ENCODE measurements at places on chromosomes 3 and 15.

GRCh38 chr3:157671656-157672055 lies 168.4 kb upstream of the VEPH1 start:
- no peak for DNase-seq

- no peak for DNase-seq
Observed at GRCh38 chr3:129617381-129618185, 11.1 kb upstream of the PLXND1 start.

DNA sequence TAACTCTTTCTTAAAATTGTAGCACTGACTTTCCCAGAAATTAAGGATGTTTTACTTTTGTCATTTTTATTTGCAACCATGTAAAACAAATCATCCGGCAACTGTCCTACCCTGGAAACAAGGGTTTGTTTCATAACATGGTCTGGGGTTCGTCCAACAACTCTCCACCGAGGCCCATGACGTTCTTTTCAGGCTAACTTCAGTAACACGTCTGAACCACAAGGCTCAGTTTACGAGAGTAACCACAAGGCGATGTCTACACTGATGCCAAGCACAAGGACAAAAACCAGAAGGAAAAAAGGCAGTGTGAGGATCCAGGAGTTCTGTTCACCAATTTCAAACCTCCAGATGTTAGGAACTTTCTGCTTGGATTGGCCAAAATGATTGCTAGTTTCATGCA lies 546.1 kb downstream of the NTRK3 start:
- DNase-seq: no peak

DNA sequence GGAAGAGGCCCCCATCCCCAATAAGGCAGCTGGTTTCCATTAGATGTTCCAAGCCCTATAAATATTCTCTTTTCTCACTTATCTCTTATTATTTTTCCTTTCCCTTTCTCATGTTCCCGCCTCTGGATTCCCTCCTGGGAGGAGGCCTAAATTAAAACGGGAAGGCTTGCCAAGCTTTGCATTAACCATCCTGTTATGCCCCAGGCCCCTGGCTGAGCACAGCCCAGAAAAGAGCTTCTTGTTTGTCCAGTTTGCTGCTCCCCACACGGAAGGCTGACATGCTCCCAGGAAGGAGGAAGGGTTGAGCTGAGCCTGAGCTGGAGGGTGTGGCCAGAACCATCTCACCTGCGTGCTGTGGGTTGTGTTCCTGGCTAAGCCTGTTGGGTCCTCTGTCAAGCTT lies 63.1 kb upstream of the BOC start:
- no peak for DNase-seq

DNA sequence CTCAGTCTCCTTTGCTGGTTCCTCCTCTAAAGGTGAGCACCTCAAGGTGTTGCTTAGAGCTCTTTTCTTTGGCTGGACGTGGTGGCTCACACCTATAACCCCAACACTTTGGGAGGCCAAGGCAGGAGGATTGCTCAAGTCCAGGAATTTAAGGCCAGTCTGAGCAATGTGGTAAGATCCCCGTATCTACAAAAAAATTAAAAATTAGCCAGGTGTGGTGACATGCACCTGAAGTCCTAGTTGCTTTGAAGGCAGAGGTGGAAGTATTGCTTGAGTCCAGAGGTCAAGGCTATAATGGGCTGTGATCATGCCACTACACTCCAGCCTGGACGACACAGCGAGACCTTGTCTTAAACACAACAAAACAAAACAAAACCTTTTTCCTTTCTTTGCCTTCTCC lies 28.3 kb downstream of the TOPBP1 start:
- DNase-seq: no peak

DNA sequence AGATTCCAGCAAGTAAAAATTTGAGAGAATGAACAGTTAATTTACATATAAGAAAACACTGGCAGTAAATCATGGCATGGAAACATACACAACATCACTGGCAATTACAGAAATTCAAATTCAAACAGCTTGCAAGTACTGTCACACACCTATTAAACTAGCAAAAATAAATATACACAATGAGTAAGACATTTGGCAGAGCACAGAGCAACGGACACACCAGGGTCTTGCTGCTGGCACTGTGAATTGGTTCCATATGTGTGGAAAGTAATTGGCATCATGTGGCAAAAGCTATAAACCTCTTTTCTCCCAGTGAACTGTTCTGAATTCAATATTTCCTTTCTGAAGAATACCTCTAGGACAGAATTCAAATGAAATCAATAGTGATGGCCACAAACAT lies 78.3 kb downstream of the LRRK1 start:
- DNase-seq: no peak

DNA sequence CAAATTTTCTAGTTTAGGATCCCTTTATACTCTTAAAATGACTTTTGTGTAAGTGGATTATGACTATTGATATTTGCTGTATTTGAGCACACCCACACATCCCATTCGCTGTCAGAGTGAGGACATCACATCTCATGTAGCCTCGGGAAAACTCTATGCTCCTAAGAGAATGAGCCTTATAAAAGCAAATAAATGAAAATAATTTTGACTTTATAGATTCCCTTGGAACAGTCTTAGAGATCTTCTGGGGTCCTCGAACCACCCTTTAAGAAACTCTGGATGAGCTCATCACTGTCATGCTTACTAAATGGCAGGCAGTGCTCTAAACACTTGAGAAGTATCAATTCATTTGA lies 16.1 kb upstream of the EXOG start:
- DNase-seq: no peak

GRCh38 chr3:157912514-157913451 lies 193.4 kb downstream of the SHOX2 start:
- DNase-seq: no peak

DNA sequence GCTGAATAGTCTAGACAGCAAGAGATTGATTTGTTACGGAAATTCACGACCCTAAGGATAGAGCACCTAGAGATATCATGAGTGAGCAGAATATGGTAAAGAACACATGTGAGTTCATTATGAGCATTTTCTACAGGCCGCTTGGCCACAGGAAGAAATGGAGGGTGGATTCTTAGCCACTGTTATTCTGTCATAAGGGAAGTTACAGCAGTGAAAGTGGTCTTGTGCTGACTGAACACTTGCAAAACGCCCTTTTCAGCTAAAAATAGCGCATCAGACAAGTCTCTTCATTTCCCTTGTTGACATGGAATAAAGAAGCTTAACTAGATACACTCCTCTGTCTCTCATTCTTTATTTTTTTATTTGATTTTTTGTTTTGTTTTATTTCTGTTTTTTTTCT lies 19.8 kb downstream of the DGKG start:
- no peak for DNase-seq

DNA sequence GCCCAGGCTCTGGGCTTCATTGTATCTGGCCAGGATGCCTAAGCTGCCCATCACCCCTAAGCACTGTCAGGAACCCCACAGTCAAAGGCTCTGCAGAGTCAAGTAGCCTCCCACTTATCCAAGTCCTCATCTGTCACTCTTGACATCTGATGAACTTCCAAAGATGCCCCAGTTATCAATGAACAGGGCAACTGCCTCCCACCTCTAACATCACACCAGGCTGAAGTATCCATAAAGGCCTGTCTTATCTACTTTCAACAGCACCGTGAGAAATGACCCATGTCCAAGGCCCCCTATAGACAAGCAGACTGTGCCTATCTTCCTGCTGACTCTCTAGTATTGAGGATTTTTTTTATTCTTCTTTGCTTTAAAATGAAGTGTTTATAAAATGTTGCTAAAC lies 56.4 kb downstream of the TRIM69 start:
- no peak for DNase-seq

DNA sequence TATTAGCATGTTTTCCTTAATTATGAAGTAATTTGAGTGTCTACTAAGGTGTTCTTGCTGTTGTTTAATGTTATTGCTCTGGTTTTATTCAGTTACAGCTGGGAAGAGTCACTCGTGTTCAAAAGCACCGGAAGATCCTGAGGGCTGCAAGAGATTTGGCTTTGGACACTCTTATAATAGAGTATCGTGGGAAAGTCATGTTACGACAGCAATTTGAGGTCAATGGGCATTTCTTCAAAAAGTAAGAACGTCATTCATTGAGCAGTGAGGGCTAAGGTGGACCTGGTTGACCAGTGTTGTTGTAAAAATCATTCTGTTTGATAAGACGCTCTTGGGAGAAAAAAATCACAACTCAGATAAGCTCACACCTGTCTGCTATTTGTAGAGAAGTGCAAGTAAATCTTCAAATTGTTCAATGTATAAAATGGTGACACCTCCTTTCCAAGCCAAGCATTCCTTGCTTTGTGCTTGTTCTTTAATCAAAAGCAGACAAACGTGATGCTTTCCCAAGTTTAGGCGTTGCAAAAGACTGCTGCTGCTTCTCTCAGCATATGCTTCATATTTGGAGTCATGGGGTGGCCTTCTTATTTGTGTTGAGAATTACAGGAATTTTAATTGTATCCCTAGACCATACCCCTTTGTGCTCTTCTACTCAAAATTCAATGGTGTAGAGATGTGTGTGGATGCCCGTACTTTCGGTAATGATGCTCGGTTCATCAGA lies 44.2 kb downstream of the SETD5 start:
- DNase-seq: no peak
